Hepatic stellate cell (primary cell): ENCODE measurements at places on chromosomes 12 and 14.

GRCh38 chr12:88693837-88694445 lies 113.7 kb upstream of the KITLG start:
- DNase-seq = no peak

DNA sequence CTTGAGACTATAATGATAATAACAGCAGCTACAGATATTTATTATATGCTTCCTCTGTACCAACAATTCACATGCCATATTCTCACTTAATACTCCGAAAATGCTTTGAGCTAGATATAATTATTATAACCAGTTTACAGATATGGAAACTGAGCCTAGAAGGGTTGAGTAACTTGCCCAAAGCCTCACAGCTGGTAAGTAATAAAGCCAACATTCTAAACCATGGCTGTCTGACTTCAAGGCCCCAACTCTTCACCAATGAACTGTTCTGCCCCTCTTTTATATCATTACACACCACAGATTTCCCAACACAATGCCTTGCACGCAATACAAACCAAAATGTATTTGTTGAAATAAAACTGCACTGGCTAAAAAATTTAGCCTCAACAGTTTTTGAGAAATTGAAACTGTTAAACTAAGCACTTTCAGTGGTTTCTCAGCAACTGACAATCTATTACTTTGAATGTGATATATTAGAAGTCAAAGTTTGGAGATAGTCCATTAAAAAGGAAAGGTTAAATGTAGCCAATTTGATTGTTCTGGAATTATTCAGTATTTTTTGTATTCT lies 222.5 kb upstream of the ARHGAP5 start:
- no peak for DNase-seq

DNA sequence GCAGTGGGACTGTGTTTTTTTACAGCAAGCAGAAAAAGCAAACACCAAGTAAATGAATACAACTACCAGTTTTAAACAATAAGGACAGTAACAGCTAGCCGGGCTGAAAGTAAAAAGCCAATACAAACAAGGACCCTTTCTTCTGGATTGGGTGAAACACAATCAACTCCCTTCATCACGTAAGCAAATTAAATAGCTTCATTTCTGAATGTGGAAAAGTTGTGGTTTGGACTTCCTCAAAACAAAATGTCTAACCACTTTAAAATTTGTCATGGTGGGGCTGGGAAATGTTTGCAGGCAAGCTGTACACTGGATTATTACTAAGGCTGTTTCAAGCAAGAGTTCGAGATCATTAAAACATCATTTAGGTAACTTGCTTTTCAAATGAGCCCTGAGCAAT lies 47.4 kb downstream of the TCHP start:
- peak; percentile 36 for DNase-seq

- no peak for DNase-seq
These were observed 33.8 kb upstream of the COL2A1 start for GRCh38 chr12:48038085-48038484.

DNA sequence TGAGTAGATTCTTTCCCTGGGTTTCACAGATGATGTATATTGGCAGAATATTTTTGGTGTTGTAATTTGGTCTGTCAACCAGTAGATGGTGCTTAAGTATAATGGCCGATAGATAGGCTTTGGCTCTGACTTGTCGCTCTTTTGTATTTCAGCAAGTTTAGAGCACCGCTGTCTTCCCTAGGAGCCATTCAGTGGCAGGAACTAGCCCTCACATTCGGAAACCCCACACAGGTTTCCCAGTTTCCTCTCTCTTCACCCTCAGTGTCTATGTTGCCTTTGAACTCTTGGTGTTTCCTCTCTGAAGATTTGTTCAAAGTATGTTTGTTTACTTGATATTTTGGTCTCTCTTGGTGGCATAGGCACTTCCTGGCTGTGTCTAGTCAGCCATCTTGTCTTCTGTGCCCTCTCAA lies 102.2 kb downstream of the GPHN start:
- peak; percentile 2 for DNase-seq

DNA sequence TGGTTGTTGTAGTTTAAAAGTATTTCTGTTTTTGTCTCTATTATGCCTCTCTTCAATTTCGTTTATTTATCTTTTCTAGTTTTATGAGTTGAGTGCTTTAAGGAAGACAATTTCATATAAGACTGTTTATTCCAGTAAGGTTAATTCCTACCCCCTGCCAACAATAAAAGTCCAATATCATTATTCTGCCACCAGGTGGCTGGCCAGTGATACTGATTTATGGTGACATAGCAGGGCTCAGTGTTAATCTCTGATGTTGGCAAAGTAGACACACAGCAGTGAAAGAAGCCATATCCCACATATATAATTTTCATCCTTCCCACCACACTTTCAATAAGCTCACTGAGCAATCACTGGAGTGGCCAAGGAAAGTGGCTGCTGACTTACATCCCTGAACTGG lies 69.0 kb upstream of the BMP4 start:
- DNase-seq = peak; percentile 14

- DNase-seq = no peak
These were observed 303.7 kb upstream of the USP15 start for GRCh38 chr12:61956545-61956944.

GRCh38 chr12:77992760-77993159 lies 162.1 kb downstream of the NAV3 start:
- no peak for DNase-seq

GRCh38 chr12:102484428-102484958 lies 4.1 kb upstream of the IGF1 start:
- DNase-seq = peak; percentile 23

- no peak for DNase-seq
These were observed 529 bp downstream of the RPLP0 start for GRCh38 chr12:120200364-120200800.

DNA sequence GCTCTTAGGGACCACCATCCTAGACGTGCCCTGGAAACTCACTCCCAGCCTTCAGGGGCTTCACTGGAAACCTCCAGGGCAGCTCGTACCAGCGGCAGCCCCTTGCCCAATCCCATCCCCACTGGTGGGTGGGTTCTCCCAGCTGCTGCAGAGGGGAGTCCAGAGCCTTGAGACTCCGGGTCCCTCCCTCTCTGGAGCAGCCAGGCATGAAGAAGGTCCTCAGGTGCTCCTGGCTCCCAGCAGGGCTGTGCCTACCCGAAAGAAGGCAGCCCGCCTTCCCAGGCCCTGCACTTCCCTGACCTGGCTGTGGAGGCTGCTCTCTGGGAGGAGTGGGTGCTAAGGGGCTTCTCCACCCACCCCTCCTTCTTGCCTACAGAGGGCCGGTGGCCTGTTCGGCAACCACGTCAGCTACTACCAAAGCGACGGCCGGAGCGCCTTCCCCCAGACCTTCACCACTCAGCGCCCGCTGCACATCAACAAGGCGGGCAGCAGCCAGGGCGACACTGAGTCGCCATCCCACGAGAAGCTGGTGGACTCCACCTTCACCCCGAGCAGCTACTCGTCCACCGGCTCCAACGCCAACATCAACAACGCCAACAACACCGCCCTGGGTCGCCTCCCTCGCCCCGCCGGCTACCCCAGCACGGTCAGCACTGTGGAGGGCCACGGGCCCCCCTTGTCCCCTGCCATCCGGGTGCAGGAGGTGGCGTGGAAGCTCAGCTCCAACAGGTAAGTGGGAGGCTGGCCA lies 115.5 kb upstream of the FKBP4 start:
- no peak for DNase-seq

- DNase-seq = no peak
These were observed 147.5 kb upstream of the AVPR1A start for GRCh38 chr12:63298386-63298930.

DNA sequence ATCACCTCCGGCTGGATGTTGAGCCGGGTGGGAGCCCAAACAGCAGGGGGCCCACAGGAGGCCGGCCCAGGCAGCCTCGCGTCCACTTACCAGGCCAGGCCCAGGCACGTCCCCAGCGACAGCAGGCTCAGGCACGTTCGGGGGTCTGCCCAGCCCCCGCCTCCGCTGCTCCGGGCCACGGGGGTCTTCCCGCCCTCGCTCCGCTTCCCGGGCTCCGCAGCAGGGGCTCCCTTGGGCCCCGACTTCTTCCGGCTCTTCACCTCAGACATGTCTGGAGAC lies 216 bp downstream of the IKBIP start:
- no peak for DNase-seq

GRCh38 chr14:61437381-61437780 lies 116.0 kb downstream of the PRKCH start:
- DNase-seq = no peak

- DNase-seq = no peak
These were observed 123.1 kb upstream of the RASSF8 start for GRCh38 chr12:25835385-25835784.

DNA sequence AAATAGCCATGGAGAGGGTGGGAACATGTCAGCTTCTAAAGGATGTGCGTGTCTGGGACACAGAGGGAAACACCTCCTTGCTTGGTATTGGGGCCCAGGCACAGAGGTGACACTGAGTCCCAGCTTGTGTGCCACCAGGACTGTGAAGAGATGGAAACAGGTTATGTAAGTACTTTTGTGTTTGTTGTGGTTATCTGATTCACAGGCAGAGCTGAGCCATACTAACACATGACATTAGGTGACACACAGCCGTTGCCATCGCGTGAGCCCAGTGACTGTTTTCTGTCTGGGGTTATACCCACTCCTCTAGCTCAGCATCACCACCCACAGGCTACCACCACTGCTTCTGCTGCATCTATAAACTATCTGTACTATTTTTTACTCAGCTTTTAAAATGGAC lies 12.1 kb upstream of the FLVCR2 start:
- no peak for DNase-seq

DNA sequence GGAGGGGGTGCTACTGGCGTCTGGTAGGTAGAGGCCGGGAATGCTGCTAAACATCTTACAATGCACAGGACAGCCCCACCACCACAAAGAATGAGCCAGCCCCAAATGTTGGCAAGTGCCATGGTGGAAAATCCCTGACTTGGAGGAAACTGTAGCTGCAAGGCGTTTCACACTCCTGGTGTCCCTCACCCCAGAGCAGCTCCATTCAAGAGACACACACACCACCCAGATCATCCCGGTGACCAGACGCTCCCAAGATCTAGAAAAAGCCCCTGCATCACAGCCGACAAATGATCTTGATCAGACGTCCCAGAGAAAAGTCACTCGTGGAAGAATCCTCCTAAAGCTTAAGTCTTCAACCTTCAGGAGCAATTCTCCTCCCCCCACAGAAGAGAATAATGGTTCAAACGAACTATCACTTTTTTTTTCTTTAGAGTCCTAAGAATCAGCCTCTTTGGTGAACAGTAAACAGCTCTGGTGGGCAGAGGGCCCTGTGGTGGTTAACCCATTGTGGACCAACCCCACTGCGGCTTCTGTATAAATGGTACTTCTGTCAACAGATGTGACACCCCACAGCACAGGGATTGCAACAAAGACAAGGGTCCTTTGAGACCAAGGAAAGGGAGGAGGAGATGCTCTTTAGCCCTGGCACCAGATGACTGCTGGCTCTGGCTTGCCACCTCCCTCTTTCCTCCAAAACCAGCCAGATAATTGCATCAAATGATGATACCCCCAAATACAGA lies 2.7 kb downstream of the GLTP start:
- DNase-seq = no peak

GRCh38 chr14:76408877-76409276 lies 32.9 kb downstream of the ESRRB start:
- DNase-seq = no peak

DNA sequence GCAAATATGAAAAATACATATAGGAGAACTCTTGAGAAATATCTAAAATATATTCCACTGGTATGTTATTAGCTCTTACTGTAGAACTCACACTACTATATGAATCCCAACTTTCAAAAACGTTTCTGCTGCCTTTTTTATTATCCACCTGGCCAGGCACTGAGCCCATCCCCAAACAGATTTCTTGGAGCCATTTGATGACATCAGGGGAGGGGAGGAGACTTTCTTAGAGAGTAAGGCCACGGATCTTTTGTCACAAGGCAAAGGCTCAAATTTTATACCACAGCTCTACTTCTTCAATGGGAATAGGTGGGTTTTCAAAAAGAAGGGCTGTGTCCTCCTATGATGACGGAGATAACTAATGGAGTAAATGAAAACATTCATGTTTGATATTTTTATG lies 83.0 kb downstream of the SLC25A21 start:
- DNase-seq = no peak

GRCh38 chr14:50352584-50352983 lies 40.5 kb downstream of the DMAC2L start:
- no peak for DNase-seq

GRCh38 chr12:123034865-123035264 lies 54.4 kb downstream of the ARL6IP4 start:
- peak; percentile 87 for DNase-seq

- no peak for DNase-seq
These were observed 6.6 kb downstream of the P2RX7 start for GRCh38 chr12:121139286-121139685.

GRCh38 chr12:124663771-124664366 lies 96.5 kb upstream of the NCOR2 start:
- no peak for DNase-seq

GRCh38 chr12:75270157-75270556 lies 60.0 kb downstream of the CAPS2 start:
- no peak for DNase-seq

GRCh38 chr12:71760471-71760870 lies 5.8 kb downstream of the RAB21 start:
- no peak for DNase-seq

DNA sequence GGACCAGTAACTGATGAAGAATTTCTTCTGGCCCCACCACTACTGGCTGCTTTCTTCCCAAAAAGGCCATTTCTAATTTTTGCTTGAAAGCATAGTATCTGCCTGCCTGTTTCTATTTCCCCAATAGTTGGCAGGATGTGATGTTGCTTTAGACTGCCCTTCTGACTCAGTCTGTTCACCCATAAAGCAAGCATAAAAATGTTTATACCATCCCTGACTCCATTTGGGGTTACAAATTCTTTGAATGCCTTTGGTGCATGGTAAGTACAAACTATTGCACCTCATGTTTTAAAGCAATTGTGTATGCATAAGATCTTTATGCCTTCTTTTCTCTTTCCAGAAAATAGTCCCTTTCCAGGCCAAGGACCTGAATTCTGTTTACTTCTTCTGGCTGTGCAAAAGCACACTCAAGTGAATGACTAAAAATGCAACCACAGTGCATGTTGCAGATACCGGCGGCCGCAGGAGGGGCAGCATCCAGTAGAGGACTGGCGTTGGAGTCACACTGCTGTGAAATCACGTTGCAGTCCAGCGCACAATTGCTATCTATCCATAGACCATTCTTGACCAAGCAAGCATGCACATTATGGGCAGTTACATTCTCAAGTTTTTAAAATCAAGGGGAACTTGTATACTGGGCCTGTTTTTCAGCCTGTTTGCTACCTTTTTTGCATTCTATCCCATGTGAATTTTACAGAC lies 82.4 kb downstream of the SLC5A8 start:
- DNase-seq = no peak

- DNase-seq = no peak
These were observed 8.7 kb downstream of the C14orf180 start for GRCh38 chr14:104588066-104588857.

GRCh38 chr12:55906056-55906455 lies 21.6 kb downstream of the PYM1 start:
- DNase-seq = peak; percentile 64
